ENCODE measurements at places on chromosomes 1 and 21. TPM values are rescaled to one million over a fixed set of nuclear protein-coding genes. Genes with fewer than 3 reads are reported as not detected.

- H3K4me1 ChIP-seq = no peaks in the 10 kb centered on the region
- no peaks in the 10 kb centered on the region for H3K27me3 ChIP-seq
- no peak overlapping the region for H3K4me3 ChIP-seq
- H3K27ac ChIP-seq = no peak overlapping the region
- no peaks in the 10 kb centered on the region for H3K36me3 ChIP-seq
- no peak for DNase-seq
These were observed 13.1 kb downstream of the KRTAP13-1 start for GRCh38 chr21:30408782-30409494.

- H3K36me3 ChIP-seq = no peaks in the 10 kb centered on the region
- no peak for DNase-seq
- no peak overlapping the region for H3K4me3 ChIP-seq
These were observed 1.2 kb upstream of the HMCN1 start for GRCh38 chr1:185732951-185733350.

GRCh38 chr1:82395440-82395839 lies 594.7 kb downstream of the ADGRL2 start:
- no peaks in the 10 kb centered on the region for H3K27me3 ChIP-seq
- no peaks in the 10 kb centered on the region for H3K36me3 ChIP-seq
- no peak overlapping the region for H3K4me3 ChIP-seq
- DNase-seq = no peak

Gene AMIGO1
- 0.88 TPM for total RNA-seq

DNA sequence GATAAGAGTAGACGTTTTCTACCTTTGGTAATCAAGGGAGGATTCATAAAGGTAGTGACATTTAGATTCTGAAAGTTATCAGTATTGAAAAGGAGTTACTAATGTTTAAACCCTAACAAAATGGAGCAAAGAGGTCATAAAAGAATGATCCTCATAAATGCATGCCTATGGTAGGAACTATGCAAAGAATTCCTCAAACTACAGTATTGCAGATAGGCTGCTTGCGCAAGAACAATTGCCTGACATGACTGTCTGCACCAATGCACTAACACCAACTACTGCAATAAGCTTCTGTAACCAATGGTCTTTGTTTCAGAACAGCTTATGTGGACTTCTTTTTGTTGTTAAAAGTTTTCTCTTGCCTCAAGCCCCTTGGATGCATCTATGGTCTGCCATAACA lies 597.3 kb upstream of the ADGRL4 start:
- no peaks in the 10 kb centered on the region for H3K36me3 ChIP-seq
- H3K27ac ChIP-seq = no peak overlapping the region
- H3K4me1 ChIP-seq = no peaks in the 10 kb centered on the region
- no peak for DNase-seq
- no peaks in the 10 kb centered on the region for H3K27me3 ChIP-seq

- H3K27me3 ChIP-seq = no peaks in the 10 kb centered on the region
- no peak overlapping the region for H3K4me3 ChIP-seq
- H3K4me1 ChIP-seq = no peaks in the 10 kb centered on the region
- H3K27ac ChIP-seq = no peak overlapping the region
- peak; percentile 66 for DNase-seq
These were observed 16.6 kb upstream of the CACYBP start for GRCh38 chr1:174982971-174983689.

GRCh38 chr1:119771016-119771415 lies 2.3 kb upstream of the HMGCS2 start:
- no peak overlapping the region for H3K27ac ChIP-seq
- H3K27me3 ChIP-seq = peaks cover 26% of the 10 kb centered on the region
- peak; percentile 4 for DNase-seq
- H3K4me3 ChIP-seq = no peak overlapping the region
- no peaks in the 10 kb centered on the region for H3K36me3 ChIP-seq
- H3K4me1 ChIP-seq = no peaks in the 10 kb centered on the region

All from endothelial cell of umbilical vein (primary cell).